SK-N-SH treated with all-trans-retinoic acid at 6 μM for 48 hours (cell line): ENCODE measurements at places on chromosomes 5 and 9.

GRCh38 chr5:153542536-153542935 is 52.1 kb downstream of the GRIA1 start:
- ATAC-seq = peak; percentile 21; the same call in 1 of the 3 replicates

GRCh38 chr5:101278011-101278687 is 375.1 kb upstream of the ST8SIA4 start:
- no peak for ATAC-seq

DNA sequence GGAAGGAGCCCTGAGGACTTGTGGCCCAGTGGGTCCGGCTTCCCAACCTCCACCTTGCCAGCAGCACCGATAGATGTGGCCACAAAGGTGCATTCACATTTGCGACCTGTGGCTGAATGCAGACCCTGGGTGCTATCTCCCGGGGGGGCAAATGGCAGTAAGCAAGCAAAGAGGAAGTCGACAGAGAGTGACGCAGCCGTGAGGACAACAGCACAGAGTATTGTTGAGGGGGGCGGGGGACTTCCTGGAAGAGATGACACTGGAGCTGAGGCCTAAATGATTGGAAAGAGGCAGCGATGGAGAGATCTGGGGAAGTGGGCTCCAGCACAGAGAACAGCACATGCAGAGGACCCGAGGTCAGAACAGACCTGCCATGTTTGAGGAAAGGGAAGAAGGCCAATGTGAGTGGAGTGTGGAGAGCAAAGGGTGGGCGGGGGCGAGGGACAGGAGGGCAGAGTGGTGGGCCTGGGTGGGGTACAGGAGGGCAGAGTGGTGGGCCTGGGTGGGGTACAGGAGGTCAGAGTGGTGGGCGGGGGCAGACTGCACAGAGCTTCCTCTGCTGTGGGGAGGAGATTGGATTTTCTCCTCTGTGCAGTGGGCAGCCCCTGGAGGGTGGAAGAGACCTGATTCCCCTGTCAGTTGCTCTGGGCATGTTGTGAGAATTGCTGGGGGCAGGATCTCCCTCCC is 42.6 kb downstream of the ADAMTS2 start:
- ATAC-seq = no peak

DNA sequence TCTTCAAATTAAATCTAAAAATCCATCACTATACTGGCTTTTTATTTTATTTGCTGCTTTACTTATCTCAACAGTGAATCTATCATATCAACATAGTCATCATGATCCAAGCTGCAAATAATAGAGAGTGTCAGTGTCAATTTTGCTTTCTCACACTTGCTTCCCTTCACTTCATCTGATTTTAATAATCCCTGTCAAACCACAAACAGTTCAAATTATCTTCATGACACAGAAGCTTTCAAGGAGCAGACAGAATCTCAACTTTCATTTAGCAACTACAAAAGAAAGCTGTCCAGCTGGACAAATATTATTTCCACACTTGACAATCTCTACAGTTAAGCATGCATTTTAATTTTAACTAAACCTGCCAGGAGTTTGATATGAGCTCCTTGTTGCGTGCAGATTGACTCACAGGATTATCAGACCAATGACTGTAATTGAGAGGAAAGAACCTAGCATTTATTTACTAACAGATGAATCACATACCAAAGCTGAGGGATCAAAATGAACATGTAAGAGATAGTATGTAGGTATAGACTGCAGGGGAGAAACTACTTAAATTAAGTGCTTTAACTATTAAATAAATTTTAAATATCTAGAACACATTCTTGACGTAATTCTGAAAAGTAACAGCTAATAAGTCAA is 56.0 kb downstream of the KIAA0825 start:
- ATAC-seq = no peak

DNA sequence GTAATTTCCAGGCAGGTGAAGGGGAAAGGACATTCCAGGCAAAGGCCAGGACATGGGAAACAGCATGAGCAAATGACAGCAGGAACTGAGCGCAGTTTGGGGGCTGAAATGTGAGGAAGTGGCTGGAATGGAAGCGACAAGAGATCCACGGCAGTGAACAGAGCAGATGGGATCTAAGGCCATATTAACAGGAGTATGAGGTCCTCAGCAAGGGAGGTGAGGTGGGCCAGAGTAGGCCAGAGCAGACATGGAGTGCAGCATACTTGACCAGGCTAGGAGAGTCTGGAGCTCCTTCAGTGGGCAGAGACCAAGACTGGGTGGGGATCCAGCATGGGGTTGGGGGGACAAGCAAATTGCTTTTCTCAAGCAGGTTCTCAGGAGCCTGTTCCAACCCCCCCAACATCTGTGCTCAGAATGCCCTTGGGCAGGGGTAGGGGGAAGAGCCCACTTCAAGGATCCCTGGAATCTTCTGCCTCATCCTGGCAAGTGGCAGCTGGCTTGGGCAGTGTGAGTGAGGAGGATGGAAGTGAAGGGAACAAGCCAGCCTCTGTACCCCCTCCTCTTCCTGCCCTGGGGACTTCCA is 34.5 kb downstream of the DAB2IP start:
- ATAC-seq = no peak

- ATAC-seq = no peak
Observed at GRCh38 chr5:174397206-174397605, 327.2 kb upstream of the MSX2 start.

- peak; percentile 36; the same call in 1 of the 3 replicates for ATAC-seq
Observed at GRCh38 chr9:13436591-13436990, 157.1 kb upstream of the MPDZ start.

GRCh38 chr5:151181818-151182523 is 24.4 kb upstream of the ANXA6 start:
- ATAC-seq = no peak

DNA sequence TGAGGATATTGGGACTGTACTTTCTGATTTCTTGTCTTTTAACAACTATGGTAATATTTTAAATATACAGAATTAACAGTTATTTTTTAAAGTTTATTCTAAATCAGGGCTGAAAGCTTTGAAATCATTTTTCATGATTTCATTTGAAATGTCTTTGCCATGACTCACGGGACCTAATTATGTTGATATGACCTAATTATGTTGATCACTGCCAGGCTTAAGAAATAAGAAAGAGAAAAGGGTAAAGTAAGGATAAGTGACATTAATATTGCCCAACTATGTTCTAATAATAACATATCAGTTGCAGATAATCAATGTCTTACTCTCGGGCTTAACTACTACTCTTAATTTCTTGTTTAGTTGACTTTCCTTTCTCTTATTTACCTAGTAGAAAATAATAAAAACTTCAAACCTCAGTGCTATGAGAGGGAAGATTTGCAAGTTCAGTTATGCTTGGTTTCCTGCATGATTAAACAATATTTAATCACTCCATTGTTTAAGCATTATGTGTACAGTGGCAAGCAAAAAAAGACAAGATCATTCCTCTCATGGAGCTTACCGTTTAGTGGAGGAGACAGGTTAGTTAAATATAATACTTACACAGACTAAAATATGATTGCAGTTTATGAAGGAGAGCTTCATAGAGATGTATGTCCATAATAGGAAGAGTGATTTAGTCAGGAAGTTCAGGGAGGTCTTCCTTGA is 67.0 kb upstream of the EIF4EBP3 start:
- peak; percentile 61 for ATAC-seq

DNA sequence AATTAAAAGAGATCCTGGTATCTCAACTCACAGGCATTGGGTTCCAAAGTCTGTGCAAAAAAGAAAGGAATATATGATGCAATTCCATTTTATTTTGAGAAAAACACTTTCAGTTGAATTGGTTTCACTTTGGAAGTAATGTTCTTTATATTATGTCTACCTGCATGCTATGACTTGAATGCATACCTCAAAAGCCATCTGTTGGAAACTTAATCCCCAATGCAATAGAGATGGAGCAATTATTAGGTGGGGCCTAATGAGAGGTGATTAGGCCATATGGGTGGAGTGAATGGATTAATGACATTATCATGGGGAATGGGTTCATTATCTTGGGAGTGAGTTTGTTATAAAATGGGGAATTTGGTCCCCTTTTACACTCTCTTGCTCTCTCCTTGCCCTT is 293.3 kb downstream of the CSNK1G3 start:
- no peak for ATAC-seq

GRCh38 chr5:180782748-180783147 is 19.9 kb downstream of the MGAT1 start:
- no peak for ATAC-seq

GRCh38 chr9:91180240-91180929 is 181.3 kb downstream of the AUH start:
- ATAC-seq = no peak

DNA sequence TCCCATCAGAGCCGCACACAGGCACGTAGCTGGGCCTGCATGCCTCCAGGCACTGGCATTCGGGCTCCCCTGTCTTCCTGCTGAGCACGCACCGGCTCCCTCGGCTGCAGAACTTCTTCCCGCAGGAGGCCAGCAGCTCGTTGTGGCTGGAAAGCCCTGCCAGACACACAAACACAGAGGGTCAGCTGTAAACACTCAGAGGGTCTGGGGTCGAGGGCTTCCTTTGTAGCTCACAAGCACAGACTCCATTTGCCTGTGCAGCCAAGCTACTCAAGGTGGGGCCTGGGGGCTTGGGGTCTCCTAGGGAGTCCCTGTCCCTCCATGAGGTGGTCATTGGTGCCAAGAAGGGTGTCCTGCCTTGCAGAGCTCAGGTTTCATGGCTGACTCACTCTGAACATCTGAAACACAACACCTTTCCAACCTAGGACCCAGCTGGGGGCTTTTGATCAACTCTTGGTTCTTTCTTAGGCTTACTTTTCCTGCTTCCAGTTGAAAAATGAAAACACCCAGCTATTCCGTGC is 211.4 kb downstream of the FSTL4 start:
- ATAC-seq = no peak

DNA sequence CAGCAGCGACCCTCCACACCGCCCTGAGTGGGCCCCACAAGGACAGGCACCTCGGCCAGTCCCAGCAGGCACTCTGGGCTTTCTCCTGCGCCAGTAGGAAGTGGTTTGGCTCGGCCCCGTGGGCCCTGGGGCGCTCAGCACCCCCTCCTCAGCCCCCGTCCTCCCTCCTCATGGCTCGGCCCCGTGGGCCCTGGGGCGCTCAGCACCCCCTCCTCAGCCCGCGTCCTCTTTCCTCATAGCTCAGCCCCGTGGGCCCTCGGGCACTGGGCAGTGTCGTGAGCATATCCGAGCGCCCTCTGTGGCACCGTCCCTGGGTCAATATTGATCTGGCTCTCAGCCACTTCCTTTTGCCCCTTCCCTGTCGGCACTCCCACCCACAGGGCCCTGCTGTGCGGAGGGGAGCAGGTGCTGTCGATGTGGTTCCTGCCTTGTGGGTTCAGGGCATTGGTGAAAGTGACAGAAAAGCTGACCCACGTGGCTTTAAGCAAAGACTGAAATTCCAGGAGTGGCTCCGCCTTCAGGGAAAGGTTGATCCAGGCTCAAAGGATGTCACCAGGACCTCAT is 5.5 kb upstream of the SCGB3A1 start:
- no peak for ATAC-seq

DNA sequence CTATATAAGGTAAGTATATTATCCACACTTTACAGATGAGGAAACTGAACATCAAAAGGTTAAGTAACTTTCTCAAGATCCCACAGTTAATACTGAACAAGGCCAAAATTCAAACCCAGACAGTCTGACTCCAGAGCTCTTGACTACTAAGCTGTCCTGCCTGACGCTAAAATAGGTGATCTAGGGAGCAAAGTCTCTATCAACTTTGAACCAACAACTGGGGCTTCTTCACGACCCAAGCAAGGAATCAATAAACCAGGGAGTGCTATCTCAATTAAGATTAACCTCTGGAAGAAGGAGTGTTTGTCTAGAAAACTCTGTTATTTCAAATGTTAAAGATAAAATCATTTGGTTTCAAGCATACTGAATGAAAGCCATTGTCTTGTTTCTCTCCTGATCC is 64.4 kb downstream of the MRPS27 start:
- no peak for ATAC-seq

- no peak for ATAC-seq
Observed at GRCh38 chr9:96137671-96138429, 164.1 kb downstream of the HSD17B3 start.

DNA sequence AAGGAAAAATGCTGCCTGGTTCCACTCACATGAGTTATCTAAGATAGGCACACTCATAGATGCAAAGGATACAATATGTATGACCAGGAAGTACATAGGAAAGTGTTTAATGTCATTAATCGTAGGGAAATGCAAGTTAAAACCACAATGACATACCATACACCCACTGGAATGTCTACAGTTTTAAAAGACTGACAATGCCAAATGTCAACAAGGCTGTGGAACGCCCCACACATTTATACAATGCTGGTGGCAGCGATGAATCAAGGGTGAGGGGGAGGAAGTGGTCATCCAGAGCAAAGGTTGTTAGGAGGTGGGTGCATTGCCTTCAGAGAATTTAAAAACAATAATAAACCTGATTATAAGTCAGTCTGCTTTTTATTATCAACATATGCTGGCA is 437.8 kb downstream of the ARHGEF28 start:
- ATAC-seq = no peak; the same call in 2 of the 3 replicates

DNA sequence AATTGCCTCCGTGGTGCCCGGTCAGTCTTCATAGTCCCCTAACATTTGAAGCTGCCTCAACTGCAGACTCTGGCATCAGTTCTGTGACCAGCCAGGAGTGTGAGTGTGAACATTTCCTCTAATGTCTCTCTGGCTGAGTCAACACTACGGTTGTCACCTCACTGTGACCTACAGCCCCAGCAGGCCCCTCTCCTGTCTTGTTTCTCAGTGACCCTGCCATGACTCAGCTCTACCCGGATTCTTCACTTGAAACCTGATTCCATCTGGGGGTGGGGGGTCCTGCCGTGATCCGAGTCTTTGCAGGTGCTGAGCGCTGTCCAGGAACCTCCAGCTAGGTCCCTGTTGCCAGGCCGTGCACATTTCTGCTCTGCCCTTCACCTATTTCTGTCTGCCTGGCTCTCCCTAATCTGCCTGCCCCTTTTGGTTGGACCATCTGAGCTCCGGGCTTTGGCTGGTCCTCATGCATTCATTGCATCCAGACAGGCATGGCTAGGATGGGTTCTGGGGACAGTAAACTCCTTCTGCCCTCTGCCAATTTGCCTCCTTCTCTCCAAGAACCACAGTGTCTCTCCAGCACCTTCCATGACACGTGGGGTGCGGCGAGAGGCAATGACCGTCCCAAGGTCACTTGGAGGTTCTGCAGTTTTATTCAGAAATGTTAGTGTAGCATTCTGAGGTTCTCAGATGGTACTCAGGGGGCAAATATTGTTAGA is 24.2 kb downstream of the STC2 start:
- ATAC-seq = peak; percentile 18; the same call in 2 of the 3 replicates

DNA sequence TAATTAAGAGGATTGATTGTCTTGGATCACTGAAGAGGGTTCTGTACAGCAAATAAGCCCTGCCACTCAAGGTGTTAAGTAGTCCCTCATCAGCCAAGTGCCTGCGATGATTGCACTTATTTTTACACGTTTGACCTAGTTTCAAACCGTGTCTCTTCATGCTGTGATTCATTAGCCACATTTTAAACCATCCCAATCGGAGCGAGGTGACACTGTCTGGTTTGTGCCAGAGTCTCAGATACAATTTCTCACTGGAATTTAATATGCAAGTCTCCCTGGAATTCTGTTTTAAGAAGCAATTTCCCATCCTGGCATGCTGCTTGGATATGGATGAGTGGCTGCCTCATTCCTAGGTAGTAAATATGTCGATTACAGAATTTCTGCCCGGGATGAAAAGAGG is 1.6 kb downstream of the INSYN2B start:
- ATAC-seq = no peak
